ENCODE measurements at places on chromosomes 7 and 10.

- DNase-seq, result no peak
Measured at GRCh38 chr10:49830846-49831245, 68.7 kb upstream of the OGDHL start.

DNA sequence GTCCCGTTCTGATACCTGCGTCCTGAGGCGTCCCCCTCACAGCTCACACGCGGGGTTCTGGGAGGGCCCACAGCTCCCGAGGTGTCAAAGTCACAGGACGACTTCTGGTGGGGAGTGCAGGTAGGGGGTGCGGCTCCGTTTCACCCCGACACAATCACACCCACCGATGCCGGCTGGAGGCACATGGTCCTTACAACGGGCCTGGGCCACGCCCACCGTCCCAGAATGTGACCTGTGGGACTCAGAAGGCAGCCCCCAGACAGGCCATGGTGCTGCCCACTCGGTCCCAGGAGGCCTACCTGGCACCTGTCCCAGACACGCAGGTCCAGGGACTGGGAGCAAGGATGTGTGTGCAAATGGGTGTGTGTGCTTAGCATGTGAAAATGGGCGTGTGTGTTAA is 86.0 kb downstream of the UNCX start:
- DNase-seq, result no peak

- no peak for DNase-seq
Measured at GRCh38 chr10:130027716-130028464, 63.8 kb upstream of the EBF3 start.

DNA sequence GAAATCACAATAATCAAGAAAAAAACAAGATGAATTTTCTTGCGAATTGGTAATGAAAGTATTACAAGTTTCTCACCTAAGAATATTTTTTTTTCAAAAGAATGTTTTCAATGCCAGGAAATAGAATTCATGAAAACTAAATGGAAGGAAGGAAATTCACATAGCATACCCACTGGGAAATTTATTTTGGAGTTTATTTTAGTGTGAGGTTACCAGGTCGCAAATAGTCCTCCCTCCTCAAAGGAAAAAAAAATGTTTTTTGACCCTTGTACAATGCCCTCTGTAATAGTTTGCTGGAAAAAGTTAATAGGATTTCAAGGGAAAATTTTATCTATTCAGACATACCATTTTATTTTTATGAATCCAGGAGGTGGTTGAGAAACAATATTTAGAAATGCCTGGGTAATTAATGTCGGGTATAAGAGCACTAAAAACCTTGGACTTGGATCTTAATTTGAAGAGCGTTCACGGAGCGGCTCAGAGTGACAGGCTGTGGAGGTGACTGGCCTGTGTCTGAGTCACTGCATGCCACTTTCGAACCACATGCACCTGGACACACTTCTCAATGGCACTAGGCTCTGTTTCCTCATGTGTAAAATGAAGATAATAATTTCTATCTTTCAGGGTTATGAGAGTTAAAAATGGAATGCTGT is 28.2 kb downstream of the CUBN start:
- DNase-seq, result no peak

DNA sequence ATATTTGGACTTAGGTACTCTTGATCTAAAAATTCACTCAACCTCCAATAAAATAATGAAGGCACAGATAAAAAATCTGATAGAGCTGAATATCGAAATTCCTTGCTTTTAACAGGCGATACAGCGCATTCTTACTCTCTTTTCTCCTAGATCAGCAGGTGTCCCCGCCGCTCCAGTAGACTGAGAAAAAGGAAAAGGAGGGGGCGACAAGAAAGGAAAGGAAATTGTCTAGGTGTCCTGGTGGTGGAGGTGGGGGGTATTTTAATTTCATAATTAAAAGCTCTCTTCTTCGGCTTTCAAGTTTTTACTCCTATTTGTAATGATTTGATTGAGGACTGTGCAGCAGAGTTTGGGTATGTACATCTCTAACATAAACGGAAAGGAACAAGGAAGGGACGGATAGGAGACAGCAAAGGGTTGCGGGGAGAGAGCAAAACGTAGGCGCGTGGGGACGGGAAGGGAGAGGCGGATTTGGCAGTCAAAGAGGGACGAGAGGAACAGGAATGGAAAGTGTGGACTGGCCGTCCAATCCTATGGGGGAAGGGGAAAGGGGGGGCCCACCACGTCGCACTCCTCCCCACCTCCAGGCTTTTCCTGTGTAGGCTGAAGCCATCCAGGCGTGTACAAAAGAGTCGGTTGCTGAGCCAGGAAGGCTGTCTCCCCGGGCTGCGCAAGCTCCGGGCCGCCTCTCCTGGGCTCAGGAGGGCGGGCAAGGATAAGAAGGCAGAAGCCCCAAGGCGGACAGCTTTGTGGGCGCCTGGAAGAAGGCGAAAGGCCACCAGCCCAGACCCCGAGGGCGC is 875 bp upstream of the HECTD2 start:
- DNase-seq, result peak; percentile 63

GRCh38 chr7:143003393-143004051 is 23.4 kb downstream of the OR9A2 start:
- no peak for DNase-seq

DNA sequence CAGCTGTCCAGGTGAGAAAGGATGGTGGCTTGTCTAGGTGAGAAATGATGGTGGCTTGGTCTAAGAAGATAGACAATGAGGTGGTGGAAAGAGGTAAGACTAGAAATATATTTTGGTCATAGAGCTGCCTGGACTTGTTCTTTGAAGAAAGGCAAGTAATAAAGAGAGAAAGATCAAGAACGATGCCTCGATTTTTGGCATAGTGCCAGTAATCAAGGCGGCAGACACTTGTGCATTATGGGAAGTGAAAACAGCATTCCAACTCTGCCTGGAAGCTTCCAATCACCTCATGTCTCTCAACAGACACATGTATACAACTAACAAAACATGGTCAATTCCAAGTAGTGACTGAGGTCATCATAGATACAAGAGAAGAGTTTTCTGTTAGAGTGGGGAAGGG is 423.8 kb upstream of the NRP1 start:
- no peak for DNase-seq
